ENCODE measurements at places on chromosomes 1 and 21.

GRCh38 chr1:44646261-44647110 is 27.8 kb downstream of the TMEM53 start:
- no peak for DNase-seq

DNA sequence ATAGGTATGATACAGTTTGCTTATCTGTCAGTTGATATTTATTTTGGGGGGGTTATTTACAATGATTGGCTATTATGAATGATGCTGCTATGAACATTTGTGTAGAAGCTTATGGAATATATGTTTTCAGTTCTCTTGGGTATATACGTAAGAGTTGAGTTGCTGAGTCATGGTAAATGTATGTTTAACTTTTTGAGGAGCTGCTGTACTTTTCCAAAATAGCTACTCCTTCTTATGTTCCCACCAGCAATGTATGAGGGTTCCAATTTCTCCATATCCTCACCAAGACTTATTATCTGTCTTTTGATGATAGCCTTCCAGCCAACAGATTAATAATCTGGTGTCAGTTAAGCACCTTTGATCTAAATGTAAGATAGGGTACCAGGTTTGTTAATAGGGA is 11.9 kb downstream of the SOAT1 start:
- no peak for DNase-seq

DNA sequence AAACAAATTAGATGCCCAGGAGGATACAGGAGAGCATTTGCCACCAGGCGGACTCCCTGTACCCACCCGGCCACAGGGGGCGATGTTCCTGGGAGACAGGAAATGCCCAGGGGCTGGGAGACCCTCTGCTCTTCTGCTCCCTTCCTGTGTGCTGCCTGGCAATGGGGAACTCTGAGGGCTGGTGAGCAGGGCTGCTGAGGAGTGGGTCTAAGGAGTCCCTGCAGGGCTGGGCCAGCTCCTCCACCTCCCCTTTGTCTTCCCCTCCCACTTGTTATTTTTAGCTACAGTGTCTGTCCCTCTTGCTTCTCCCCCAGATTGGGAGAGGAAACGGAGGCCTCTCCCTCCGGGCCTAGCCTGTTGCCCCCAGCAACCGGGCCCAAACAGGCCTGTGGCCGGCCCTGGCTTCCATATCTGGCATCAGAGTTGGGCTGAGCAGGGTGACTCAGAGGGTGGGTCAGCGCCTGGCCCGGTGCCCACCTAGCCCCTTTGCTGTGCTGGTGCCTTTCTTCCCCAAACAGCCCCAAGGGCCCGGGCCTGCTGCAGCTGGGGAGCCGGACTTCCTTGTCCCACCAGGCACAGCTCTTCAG is 11.6 kb downstream of the LMNA start:
- peak; percentile 84 for DNase-seq

DNA sequence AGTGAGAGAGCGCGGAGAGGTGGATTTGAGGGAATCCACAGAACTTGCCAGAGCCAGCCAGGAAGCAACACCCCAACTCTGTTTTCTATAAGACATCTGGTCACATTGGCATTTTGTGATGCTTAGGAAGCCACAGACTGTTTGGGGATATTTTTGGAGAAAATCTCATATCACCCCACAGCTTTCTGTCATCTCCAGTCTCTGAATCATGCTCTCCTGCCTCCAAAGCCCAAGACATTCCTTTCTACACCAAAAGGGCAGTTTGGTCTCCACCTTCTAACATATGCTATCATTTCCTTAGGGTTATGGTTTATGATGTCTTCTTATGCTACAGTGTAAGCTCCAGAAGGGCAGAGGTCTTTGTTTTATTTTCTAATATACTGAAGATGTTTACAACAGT is 14.4 kb upstream of the BCL10 start:
- no peak for DNase-seq

DNA sequence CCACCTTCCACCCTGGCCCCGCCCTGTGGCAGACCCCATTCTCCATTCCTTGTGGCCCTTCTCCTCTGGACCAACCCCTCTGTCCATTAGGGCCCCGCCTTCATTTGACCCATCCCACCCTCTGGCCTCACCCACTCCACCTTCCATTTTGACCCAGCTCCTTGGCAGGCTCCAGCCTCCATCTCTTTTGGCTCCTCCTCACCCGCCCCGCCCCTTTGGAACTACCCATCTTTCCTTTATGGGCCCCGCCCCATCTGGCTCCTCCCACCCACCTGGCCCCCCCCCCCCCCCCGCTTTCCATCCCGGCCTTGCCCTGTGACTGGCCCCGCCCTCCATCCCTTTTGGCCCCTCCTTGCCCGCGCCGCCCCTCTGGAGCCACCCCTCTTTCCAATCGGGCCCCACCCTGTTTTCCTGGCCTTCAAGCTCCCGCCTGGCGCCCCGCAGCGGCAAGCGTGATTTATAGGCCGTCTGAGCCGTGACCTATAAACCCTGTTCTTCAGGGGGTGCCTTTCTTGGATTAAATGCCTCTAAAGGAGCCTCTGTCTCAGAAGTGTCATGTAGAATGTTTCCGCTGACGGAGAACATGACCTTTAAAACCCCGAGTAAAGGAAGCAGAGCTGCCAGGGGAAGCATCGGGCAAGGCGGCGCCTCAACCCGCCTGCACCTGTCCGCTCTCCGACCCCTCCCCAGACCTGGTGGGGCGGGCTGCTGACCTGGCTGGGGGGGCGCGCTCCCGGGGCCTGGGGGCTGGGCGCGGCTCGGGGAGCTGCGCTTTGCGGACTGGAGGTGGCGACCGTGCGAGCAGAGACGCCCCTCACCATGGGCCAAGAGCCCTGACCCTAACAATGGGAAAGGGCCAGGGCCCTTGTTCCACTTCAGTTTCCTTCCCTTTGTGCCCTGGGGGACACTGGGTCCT is 178.0 kb downstream of the CAMTA1 start:
- peak; percentile 47 for DNase-seq
